GM04504 (cell line): ENCODE measurements at places on chromosomes 7 and 10.

DNA sequence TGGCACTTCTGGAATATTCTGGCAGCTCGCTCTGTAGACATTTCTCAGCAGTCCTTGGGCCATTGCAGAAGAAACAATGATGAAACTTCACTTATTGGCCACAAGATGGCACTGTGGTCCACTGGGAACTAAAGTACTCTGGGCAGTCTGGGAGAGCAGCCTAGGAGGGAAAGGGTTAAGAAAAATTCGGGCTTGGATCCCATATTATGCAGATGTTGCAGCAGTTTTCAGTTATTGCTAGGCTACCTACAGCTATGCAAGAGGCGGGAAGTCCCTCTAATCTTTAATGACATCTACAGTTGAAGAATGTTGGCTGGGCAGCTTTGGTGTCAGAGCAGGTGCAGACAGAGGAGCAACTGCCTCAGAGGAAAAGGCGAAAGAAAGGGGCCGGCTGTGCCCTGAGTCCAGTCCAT, 201.7 kb upstream of the PRSS58 start:
- DNase-seq, result no peak

DNA sequence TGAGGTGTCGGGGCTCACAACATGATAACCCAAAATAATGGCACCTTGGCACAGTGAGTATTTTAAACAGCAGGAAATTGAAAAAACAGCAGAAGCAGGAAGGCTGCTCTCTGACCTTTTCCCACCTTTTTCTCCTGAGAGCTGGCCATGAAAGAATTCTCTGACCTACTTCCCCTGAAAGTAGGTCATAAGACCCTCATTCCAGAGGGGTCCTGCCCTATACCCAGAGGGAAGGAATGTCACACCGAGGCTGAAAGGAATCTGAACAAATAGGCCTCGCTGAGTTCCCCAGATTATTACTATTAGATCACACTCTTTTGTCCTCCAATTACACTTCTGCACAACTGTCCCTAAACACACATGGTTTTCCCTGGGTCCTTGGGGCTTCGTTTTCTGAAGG, 18.8 kb downstream of the CPVL start:
- DNase-seq, result no peak

- no peak for DNase-seq
Observed at GRCh38 chr7:17685141-17685540, 255.2 kb downstream of the SNX13 start.

DNA sequence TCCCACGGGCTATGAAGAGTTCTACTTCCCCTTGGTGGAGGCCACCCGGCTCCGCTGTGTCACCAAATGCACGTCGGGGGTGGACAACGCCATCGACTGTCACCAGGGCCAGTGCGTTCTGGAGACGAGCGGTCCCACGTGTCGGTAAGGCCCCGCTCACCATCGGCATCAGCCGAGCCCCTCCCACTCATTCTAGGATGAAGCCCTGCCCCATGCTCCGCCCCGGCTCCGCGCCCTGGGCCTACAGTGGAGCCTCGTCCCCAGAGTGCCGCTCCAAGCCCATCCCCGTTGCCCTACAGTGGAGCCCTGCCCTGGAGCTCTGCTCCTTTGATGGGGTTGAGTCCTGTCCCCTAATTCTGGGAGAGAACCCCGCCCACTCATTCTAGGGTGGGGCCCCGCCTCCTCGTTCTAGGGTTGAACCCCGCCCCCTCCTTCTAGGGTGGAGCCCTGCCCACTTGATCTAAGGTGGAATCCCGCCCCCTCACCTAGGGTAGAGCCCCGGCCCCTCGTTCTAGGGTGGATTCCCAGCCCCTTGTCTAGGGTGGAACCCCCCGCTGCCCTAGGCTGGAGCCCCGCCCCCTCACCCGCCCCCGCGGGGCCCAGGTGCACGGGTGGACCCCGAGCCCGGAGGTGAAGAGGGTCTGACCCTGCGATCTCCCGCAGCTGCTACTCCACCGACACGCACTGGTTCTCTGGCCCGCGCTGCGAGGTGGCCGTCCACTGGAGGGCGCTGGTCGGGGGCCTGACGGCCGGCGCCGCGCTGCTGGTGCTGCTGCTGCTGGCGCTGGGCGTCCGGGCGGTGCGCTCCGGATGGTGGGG, 3.4 kb upstream of the MUC12 start:
- DNase-seq, result no peak

DNA sequence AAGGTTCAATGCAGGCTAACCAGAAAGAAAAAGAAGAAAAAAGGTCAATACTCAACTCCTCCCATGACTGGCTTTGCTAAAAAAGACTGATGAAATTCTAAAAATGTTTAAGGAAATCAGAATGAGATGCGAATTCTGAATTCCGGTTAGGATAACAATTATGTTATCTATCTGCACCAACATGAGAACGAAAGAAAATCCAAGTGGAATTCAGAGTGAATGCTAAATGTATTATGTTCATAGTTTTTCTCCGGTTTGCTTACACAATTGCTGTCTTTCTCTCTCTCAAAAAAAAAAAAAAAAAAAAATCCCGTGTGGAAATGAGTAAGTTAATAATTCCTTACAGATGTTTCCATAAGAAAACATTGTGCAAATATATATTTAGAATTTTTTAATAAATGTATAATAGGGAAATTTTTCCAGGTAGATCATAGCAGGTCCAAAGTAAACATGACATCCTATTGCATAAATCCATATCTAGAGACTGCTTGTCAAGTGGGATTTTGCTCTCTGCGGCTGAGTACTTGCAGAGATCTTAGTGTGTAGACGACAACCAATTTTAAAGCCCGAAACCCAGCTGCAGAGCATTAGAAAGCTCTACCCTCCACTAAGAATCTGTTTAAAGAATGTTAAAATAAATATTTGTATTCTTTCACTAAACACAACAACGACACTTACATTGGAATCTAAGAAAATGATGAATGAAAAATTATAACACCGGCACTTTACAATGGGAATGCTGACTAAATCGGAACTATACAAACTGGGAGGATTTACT, 104.0 kb downstream of the JAZF1 start:
- DNase-seq, result no peak

GRCh38 chr7:70975754-70976153, 156.2 kb upstream of the GALNT17 start:
- DNase-seq, result no peak

DNA sequence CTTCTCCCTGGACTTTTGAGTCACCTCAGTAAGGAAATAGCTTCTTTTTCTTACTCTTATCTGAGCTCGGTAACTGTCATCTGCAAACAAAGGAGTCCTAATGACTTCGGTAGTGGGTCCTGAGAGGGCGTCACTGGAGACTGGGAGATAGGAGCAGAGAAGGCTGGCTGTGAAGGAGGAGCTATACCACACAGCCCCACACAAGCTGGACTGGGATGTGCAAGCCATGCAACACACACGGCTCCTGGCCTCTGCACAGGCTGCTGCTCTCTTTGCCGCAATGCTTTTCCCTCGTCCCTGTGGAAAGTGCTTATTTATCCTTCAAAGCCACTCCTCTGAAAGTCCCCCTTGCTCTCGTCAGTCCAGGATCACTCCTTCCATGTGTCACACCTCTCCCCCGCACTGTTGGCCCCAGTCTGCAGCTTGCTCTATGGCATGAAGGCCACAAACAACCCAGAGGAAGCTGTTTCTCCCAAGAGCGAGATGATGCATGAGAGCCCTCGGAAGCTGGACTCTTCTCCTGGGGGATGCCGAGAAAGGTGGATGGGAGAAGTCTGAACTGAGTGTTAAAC, 14.9 kb downstream of the TMEM273 start:
- DNase-seq, result no peak

- no peak for DNase-seq
Observed at GRCh38 chr10:50679149-50679548, 55.4 kb upstream of the SGMS1 start.

- no peak for DNase-seq
Observed at GRCh38 chr10:94115725-94116124, 122.0 kb downstream of the PLCE1 start.

- no peak for DNase-seq
Observed at GRCh38 chr7:69439636-69440325, 158.5 kb upstream of the AUTS2 start.

DNA sequence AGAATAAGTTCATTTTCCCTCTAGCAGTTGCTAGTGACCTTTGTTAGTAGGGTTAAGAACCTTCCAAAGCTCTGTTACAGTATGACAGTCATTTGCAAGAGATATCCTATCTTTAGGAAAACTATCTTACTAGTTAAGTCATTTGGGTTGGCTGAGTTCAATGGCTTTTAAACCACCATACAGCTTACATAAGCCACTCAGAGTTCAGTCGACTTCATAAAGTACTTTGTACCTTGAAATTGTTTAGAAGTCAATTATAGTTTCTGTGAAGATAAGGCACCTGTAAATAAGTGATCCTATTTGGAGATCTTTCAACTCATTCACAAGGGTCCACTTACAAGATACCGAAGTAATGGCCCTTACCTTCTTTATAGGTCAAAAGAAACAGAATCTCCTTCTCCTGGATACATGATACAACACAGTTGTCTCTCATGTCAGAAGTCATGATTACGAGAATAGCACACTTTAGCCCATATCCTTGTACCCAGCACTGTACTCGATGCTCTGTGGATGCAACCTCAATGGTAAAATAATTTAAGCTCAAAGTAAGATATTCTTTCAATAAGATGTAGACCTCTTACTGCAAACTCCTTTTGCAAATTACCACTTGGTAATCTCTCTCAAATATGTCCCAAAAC, 11.9 kb upstream of the ABCC2 start:
- no peak for DNase-seq

DNA sequence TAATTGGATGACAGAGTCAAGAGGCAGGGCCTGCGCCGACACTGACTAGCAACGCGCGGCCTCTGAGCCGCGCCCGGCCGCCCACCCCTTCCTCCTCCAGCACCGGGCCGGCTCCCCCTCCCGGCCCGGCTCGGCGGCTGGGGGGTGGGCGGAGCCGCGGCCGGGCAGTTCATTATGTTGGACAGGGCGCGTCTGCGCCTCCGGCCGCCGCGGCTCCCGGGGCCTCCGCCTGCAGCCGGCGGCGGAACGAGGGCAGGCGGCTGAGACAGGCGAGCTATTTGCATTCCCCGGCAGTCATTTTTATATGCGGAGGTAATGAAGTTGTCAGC, 106.7 kb downstream of the SNX10 start:
- peak; percentile 10 for DNase-seq

DNA sequence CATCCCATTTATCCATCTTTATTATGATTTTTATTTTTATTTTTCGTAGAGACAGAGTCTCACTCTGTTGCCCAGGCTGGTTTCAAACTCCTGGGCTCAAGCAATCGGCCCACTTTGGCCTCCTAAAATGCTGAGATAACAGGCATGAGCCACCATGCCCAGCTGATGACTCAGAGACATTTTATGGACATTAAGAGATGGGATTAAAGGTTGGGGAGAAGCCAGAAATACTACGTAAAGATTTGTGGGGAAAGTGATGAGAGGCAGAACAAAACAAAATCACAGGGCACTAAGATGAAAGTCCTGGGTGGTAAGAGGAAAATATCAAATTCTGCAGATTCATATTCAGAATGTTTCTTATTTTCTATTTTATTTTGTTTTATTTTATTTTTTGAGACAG, 7.6 kb downstream of the WNT8B start:
- no peak for DNase-seq

GRCh38 chr10:113084031-113084430, 134.0 kb downstream of the TCF7L2 start:
- no peak for DNase-seq

- peak; percentile 67 for DNase-seq
Observed at GRCh38 chr10:30671026-30671616, 41.6 kb upstream of the LYZL2 start.
